ENCODE measurements at places on chromosomes 2 and 18.
A peak's percentile ranks its signal among the peaks of the same experiment; 100 is the strongest.

DNA sequence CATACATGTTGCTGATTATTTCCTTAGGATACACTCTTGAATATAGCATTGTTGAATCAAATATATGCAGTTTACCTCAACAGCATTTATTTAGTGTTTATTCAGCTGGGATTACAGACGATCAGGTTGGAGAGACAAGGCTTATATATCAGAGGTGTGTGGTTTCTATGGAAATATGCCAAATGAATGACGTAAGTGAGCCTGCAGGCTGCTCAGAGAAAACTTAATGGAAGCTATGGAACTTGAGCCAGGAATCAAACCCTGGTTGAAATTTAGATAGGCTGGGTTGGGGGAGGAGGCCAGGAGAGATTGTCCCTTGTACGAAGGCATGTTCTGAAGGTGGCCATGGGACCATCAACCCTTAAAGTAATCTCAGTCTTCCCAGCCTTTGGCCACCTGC is 79.5 kb downstream of the INPP4A start:
- DNase-seq: no peak

- DNase-seq: no peak
These were observed 45.8 kb downstream of the LIMS1 start for GRCh38 chr2:108580050-108580449.

DNA sequence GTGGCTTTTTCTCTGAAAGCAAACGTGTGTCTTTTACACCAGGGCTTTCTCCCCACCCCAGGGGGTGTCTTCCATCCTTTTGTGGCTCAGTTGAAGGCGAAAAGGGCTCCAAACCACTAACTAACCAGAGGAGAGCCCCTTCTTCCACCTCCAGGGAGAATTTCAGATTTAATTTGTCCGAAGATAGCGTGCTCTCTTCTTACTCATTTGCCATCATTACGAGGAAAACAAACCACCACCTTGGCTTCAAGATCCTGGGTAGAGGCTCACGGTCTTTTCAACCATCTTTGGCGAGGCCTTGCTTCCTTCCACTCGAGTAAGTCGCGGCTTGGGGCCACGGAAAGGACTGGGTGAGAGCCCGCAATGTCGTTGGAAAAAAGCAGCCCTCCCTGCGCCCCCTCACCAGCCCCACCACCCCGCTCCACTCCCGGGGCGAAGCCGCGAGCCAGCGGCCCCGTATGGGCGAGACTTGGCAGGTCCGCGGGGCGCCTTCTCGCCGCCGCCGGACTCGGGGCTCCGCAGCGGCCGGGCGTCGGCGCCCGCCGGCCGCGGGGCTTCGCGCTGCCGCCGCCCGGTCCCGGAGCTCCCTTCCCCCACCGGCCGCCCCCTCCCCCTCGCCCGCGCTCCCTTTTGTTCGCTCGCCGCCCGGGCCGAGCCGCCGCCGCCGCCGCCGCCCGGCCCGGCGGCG is 1.7 kb upstream of the ZNF532 start:
- DNase-seq: no peak

DNA sequence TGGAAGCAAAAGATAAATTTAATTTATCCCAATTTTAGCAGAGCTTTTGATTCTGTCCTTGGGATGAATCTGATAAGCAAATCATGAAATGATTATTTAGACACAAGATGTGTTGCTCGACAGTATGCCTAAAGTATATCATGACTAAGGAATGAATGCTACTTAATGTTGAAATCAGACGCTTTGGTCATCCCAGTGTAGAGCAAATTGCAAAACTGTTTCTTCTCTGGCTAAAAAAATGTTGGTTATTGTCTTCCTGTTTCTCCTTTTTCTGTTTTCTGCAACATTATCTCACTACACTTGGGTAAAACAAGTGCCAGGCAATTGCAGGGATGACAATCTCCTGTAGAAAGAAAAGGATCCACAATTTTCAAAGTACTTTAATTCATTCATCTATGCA is 66.4 kb downstream of the BABAM2 start:
- DNase-seq: no peak

- DNase-seq: peak; percentile 18
These were observed 7.7 kb downstream of the FBXO15 start for GRCh38 chr18:74139888-74140287.

Data from stromal cell of bone marrow (primary cell).